Cardiac muscle cell (in vitro differentiated cells and primary cell): ENCODE measurements at places on chromosomes 3 and 15. TPM values are rescaled to one million over a fixed set of nuclear protein-coding genes. Genes with fewer than 3 reads are reported as not detected.

DNA sequence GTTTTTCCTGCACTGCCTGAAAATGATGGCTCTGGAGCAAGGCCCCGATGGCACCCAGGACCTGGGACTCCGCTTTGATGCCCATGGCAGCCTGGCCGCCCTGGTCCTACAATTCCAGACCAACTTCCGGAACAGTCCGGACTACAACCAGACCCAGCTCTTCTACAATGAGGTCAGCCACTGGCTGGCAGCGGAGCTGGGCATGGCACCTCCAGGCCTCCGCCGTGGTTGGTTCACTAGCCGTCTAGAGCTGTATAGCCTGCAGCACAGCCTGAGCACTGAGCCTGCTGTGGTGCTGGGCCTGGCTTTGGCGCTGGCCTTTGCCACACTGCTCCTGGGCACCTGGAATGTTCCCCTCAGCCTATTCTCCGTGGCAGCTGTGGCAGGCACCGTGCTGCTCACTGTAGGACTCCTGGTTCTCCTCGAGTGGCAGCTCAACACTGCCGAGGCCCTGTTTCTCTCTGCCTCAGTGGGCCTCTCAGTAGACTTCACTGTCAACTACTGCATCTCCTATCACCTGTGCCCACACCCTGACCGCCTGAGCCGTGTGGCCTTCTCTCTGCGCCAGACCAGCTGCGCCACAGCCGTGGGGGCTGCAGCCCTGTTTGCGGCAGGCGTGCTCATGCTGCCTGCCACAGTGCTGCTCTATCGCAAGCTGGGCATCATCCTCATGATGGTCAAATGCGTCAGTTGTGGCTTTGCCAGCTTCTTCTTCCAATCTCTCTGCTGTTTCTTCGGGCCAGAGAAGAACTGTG, 10.9 kb downstream of the DISP2 start:
- peaks cover 8% of the 10 kb centered on the region for H3K27me3 ChIP-seq
- DNase-seq = no peak
- H3K4me1 ChIP-seq = no peaks in the 10 kb centered on the region
- H3K36me3 ChIP-seq = no peaks in the 10 kb centered on the region
- no peak overlapping the region for H3K27ac ChIP-seq

Gene TMEM40
- 0.25 and 4.0 TPM in 2 replicates for total RNA-seq

Gene THAP10
- total RNA-seq = 4.6 and 5.9 TPM in 2 replicates

Gene LRRC3B
- total RNA-seq = 0.09 and 0.42 TPM in 2 replicates

Gene CLDN1
- 0.18 and 0.48 TPM in 2 replicates for total RNA-seq

Gene TEX55
- total RNA-seq = not detected in 2 replicates

GRCh38 chr3:161139686-161140085, 34.5 kb upstream of the B3GALNT1 start:
- no peak overlapping the region for H3K27ac ChIP-seq
- no peak for DNase-seq
- H3K4me3 ChIP-seq = no peak overlapping the region

Gene FGF12
- total RNA-seq = 1.1 and 1.2 TPM in 2 replicates

GRCh38 chr15:57598346-57598745, 6.6 kb downstream of the MYZAP start:
- H3K27ac ChIP-seq = peak overlapping the region; percentile 94
- no peaks in the 10 kb centered on the region for H3K36me3 ChIP-seq
- peaks cover 74% of the 10 kb centered on the region for H3K4me1 ChIP-seq
- no peaks in the 10 kb centered on the region for H3K27me3 ChIP-seq

DNA sequence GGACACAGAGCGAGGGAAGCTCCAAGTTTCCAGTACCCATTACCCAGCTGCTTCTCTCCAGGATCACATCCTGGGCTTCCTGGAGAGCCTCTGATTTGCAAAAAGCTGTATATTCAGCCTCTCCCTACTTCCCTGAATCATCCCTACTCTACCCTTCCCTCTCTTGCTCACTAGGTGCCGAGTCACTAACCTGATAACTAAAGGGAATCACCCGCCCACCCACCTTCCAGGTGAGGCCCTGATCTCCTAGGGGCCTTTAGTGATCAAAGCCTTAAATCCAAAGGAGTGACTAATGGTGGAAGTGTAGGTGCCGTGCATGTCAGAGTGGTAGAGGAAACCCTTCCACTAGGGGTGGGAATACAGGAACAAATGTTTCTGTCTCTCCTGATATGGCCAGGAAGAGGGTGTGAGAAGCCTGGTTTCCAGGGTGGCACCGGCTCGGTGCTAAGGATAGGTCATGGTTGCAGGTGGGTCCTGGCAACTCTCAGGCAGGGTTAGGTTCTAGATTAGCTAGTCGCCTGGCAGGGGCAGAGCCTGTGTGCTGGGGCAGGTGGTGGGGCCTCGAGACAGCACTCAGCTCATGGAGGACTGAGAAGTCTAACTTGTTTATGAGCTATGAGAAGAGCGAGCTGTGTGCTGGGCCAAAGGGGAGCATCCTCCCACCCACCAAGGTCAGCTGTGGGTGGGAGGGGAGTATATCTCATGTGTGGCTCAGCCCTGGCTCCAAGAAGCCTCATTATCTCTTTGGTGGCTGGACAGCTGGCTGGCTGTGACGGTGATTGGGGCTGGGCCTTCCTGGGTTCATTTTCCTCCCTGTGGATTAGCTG, 10.1 kb downstream of the SEMA7A start:
- peaks cover 41% of the 10 kb centered on the region for H3K4me1 ChIP-seq
- H3K36me3 ChIP-seq = no peaks in the 10 kb centered on the region
- H3K4me3 ChIP-seq = no peak overlapping the region
- peak overlapping the region; percentile 87 for H3K27ac ChIP-seq
- H3K27me3 ChIP-seq = no peaks in the 10 kb centered on the region

Gene P2RY1
- 4.6 and 4.8 TPM in 2 replicates for total RNA-seq

DNA sequence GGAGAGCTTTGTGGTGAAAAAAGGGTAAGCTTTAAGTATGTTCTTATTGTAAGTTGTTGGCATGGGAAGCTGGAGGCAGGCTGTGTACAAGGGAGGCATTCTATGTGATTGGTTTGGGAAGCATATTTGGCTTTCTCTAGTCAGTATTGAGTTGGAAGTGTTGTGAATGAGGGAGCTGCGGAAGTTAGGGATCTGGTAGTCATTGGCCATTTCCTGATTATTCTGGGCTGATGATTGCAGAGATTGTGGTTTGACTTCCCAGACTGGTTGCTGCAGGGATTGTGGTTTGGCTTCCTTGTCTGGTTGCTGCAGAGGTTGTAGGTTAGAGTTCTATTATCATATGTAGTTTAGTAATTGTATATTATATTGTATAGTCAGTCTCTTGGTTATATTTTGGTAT, 21.0 kb downstream of the STXBP5L start:
- H3K4me3 ChIP-seq = no peak overlapping the region
- H3K36me3 ChIP-seq = no peaks in the 10 kb centered on the region
- H3K27me3 ChIP-seq = no peaks in the 10 kb centered on the region
- no peaks in the 10 kb centered on the region for H3K4me1 ChIP-seq
- DNase-seq = no peak

DNA sequence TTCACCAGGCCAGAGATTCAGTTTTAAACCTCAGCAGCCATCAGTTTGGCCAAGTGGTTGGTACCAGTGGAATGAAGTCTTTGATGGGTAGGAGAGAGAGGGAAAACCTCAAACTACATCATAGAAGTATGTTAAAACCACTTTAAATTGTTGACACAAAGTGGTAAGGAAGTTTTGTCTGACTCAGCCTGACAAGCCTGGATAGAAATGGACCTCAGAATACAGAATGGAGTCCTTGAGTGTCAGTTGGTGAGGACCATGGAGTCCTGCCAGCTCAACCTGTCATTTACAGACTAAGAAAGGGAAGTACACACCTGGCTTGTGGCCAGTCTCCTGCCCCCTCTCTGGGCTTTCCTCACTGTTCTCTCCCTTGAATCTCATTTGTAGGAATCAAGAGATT, 12.1 kb downstream of the EAF1 start:
- H3K36me3 ChIP-seq = peaks cover 60% of the 10 kb centered on the region
- peak; percentile 34 for DNase-seq
- H3K4me3 ChIP-seq = no peak overlapping the region
- H3K4me1 ChIP-seq = no peaks in the 10 kb centered on the region
- no peaks in the 10 kb centered on the region for H3K27me3 ChIP-seq

DNA sequence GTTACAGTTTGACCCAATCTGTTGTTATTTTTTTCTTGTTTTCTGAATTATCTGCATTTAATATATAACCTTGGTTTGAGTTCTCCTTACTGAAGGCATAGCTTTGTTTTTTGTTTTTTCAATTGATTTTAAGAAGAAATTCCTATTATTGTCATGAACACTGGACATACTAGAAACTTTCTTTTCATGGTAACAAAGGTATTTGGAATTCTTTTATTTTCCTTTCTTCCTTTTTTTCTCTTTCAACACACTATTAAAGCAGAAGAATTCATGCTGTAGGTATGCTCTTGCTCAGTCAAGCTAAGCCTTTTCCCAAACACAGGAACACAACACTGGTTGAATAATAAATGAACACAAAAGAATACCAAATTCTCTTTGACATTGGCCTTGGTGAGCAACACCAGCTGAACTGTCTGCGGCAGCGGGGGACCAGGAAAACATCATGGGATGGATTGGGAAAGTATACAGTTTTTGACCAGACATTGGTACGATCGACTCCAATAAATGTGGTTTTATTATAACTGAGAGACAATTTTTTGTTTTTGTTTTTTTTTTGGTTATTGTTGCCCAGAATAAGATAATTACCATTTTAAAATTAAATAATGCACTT, 23.1 kb downstream of the U2SURP start:
- no peak for DNase-seq
- H3K4me3 ChIP-seq = no peak overlapping the region
- H3K27ac ChIP-seq = no peak overlapping the region
- H3K4me1 ChIP-seq = no peaks in the 10 kb centered on the region
- peaks cover 76% of the 10 kb centered on the region for H3K36me3 ChIP-seq

GRCh38 chr3:158295771-158296170, 185.9 kb downstream of the RSRC1 start:
- H3K36me3 ChIP-seq = no peaks in the 10 kb centered on the region
- no peaks in the 10 kb centered on the region for H3K4me1 ChIP-seq
- H3K27ac ChIP-seq = no peak overlapping the region
- H3K27me3 ChIP-seq = no peaks in the 10 kb centered on the region

Gene RBMS3
- total RNA-seq = 17.5 and 20.8 TPM in 2 replicates

Gene GPX1
- 328 and 360 TPM in 2 replicates for total RNA-seq

Gene RASGRP1
- 2.6 and 4.5 TPM in 2 replicates for total RNA-seq

GRCh38 chr3:160617636-160618035, 52.3 kb upstream of the KPNA4 start:
- H3K27me3 ChIP-seq = no peaks in the 10 kb centered on the region
- no peaks in the 10 kb centered on the region for H3K4me1 ChIP-seq
- no peak for DNase-seq
- H3K36me3 ChIP-seq = no peaks in the 10 kb centered on the region
- no peak overlapping the region for H3K27ac ChIP-seq

Gene CPNE4
- 2.7 and 7.6 TPM in 2 replicates for total RNA-seq

- H3K4me3 ChIP-seq = no peak overlapping the region
- peaks cover 8% of the 10 kb centered on the region for H3K4me1 ChIP-seq
- H3K27me3 ChIP-seq = no peaks in the 10 kb centered on the region
- no peaks in the 10 kb centered on the region for H3K36me3 ChIP-seq
- H3K27ac ChIP-seq = no peak overlapping the region
- no peak for DNase-seq
Measured at GRCh38 chr3:47485812-47486211, 10.1 kb upstream of the SCAP start.

Gene NPRL2
- 33.2 and 34.6 TPM in 2 replicates for total RNA-seq

DNA sequence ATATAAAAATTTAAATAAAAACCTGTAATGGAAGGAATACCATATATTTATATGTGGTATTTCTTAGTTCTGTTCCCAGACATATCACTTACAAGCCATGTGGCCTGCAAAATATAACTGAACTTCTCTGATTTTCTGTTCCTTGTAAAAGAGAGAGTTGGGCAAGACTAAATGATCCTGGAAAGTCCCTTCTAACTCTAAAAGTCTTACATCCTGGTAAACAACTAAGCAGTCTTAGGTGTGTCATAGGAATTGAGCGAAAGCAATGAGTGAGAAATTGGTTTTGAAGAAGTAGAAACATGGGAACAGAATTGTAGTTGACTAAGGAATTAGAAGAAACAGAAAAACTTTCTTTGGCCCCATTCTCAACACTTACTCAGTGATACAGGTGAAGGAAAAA, 25.3 kb upstream of the IL20RB start:
- no peak overlapping the region for H3K4me3 ChIP-seq
- no peak overlapping the region for H3K27ac ChIP-seq
- peaks cover 13% of the 10 kb centered on the region for H3K36me3 ChIP-seq
- no peaks in the 10 kb centered on the region for H3K27me3 ChIP-seq

Gene ETFA
- total RNA-seq = 117 and 152 TPM in 2 replicates

DNA sequence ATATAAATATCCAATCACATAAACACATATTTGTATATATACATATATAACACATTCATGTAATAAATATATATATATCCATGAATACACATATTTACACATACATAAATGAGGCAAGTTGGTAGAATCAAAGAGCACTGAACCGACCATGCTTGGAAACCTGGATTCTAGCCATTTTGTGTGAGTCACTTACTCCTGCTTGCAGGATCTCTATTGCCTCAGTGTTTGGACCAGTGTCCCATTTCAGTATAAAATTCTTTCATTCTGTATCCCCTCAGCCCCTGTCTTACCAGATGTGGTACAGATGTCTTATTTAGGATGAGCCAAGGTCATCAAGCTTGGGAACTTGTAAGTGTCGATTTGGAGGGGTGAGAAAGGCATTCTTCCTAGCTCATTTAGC, 391.4 kb upstream of the FRG2C start:
- H3K27me3 ChIP-seq = no peaks in the 10 kb centered on the region
- DNase-seq = no peak
- H3K36me3 ChIP-seq = no peaks in the 10 kb centered on the region
- H3K4me1 ChIP-seq = no peaks in the 10 kb centered on the region
- no peak overlapping the region for H3K4me3 ChIP-seq
- no peak overlapping the region for H3K27ac ChIP-seq

- peaks cover 30% of the 10 kb centered on the region for H3K4me1 ChIP-seq
- H3K27ac ChIP-seq = peak overlapping the region; percentile 11
- H3K36me3 ChIP-seq = no peaks in the 10 kb centered on the region
- peak; percentile 32 for DNase-seq
- no peaks in the 10 kb centered on the region for H3K27me3 ChIP-seq
- H3K4me3 ChIP-seq = no peak overlapping the region
Measured at GRCh38 chr15:32886459-32886858, 168.7 kb downstream of the GREM1 start.

- peak; percentile 52 for DNase-seq
- no peak overlapping the region for H3K27ac ChIP-seq
- peaks cover 6% of the 10 kb centered on the region for H3K4me1 ChIP-seq
- H3K27me3 ChIP-seq = peaks cover 32% of the 10 kb centered on the region
Measured at GRCh38 chr3:154121701-154122551, 736 bp downstream of the ARHGEF26 start.

DNA sequence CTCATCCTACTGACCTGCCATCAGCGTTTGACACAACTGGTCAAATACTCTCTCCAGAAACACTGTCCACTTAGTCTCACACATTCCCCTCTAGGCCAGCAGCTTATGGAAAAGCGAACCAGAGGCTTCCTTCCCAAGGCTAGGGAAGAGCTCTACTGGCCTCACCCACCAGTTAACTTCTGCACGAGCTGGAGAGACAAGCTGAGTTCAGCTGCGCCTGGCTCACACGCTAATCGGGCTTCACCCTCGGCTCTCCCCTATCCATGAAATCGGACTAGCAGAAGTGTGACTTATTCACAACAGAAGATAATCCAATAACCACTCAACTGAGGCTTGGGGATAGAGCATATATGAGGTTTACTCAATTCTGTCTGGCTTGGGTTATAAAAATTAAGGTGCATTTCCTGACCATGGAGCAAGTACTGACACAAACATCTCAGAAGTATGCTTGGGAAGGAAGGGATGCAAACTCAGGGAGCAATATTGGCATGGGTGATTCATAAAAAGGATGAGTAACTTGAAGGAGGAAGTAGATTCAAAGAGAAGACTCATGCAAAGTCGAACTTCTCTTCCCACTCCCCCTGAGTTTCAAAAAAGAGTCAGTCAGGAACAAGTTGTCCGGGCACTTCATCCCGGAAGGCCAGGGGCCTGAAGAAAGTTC, 73.1 kb downstream of the XXYLT1 start:
- H3K27me3 ChIP-seq = no peaks in the 10 kb centered on the region
- no peaks in the 10 kb centered on the region for H3K36me3 ChIP-seq
- DNase-seq = peak; percentile 57
- no peak overlapping the region for H3K27ac ChIP-seq
- peaks cover 6% of the 10 kb centered on the region for H3K4me1 ChIP-seq
